ENCODE measurements at places on chromosomes 11 and 22. TPM values are rescaled to one million over a fixed set of nuclear protein-coding genes. Genes with fewer than 3 reads are reported as not detected.

GRCh38 chr11:37972691-37973090 is 1374.7 kb upstream of the RAG2 start:
- peak; percentile 82 for DNase-seq
- H3K4me1 ChIP-seq: no peaks in the 10 kb centered on the region
- H3K36me3 ChIP-seq: no peaks in the 10 kb centered on the region
- H3K27ac ChIP-seq: no peak overlapping the region

- H3K36me3 ChIP-seq: no peaks in the 10 kb centered on the region
- no peak for DNase-seq
- no peak overlapping the region for H3K4me3 ChIP-seq
- no peak overlapping the region for H3K27ac ChIP-seq
Observed at GRCh38 chr11:37092487-37092886, 494.5 kb upstream of the RAG2 start.

GRCh38 chr22:36727110-36727509 is 23.6 kb upstream of the CACNG2 start:
- no peak for DNase-seq
- no peaks in the 10 kb centered on the region for H3K4me1 ChIP-seq
- H3K36me3 ChIP-seq: no peaks in the 10 kb centered on the region
- H3K27me3 ChIP-seq: peaks cover 3% of the 10 kb centered on the region
- H3K27ac ChIP-seq: no peak overlapping the region

- H3K36me3 ChIP-seq: no peaks in the 10 kb centered on the region
- peaks cover 5% of the 10 kb centered on the region for H3K4me1 ChIP-seq
- DNase-seq: no peak
- H3K27ac ChIP-seq: no peak overlapping the region
- H3K27me3 ChIP-seq: no peaks in the 10 kb centered on the region
- no peak overlapping the region for H3K4me3 ChIP-seq
Observed at GRCh38 chr11:113533425-113533698, 58.2 kb upstream of the DRD2 start.

GRCh38 chr11:71269603-71270511 is 17.5 kb upstream of the SHANK2 start:
- H3K36me3 ChIP-seq: no peaks in the 10 kb centered on the region
- H3K4me3 ChIP-seq: no peak overlapping the region
- DNase-seq: no peak
- H3K27ac ChIP-seq: no peak overlapping the region
- H3K4me1 ChIP-seq: no peaks in the 10 kb centered on the region

DNA sequence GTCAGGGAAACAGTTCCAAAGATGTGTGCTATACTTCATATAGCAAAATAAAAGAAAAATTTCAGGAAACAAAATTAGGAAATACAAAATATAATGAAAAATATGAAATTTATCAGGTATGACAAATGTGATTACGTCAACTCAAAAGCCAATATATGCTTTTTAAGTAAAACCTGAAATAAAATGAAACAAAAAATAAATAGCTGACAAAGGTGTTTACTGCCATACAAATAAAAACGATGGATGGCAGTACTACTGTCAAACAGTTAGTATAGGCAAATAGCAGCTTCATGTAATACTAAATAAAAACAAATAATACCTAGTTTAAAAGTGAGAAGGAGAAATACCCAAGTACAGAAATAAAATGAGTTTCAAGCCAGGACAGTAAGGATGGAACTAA is 13.7 kb downstream of the CEP57 start:
- no peaks in the 10 kb centered on the region for H3K27me3 ChIP-seq
- no peaks in the 10 kb centered on the region for H3K4me1 ChIP-seq
- no peak for DNase-seq
- no peak overlapping the region for H3K27ac ChIP-seq
- peaks cover 21% of the 10 kb centered on the region for H3K36me3 ChIP-seq
- no peak overlapping the region for H3K4me3 ChIP-seq

DNA sequence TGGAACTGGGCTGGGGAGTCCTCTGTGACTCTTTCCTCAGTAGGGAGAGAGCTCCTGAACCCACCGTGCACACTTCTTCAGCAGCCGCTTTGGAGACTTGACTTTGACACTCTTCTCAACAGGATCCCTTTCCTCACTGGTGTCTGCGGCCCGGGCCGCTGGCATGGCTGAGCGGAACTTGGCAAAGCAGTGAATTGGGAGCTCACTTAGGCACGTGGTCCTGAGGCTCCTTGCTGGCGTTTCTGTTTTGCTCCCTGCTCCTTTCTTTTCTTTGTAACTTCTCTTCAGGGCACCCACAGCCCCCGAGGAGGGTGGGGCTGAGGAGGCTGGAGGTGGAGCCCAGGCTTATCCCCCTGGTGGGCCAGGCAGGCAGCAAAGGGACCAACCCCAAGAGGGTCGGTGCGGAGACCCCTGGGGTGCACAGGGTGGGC is 8.4 kb upstream of the KCNQ1OT1 start:
- H3K27ac ChIP-seq: no peak overlapping the region
- no peak overlapping the region for H3K4me3 ChIP-seq
- H3K36me3 ChIP-seq: no peaks in the 10 kb centered on the region
- peaks cover 9% of the 10 kb centered on the region for H3K4me1 ChIP-seq

GRCh38 chr11:76806608-76807205 is 23.6 kb downstream of the TSKU start:
- no peaks in the 10 kb centered on the region for H3K36me3 ChIP-seq
- H3K4me3 ChIP-seq: no peak overlapping the region
- H3K4me1 ChIP-seq: no peaks in the 10 kb centered on the region
- no peaks in the 10 kb centered on the region for H3K27me3 ChIP-seq
- no peak overlapping the region for H3K27ac ChIP-seq
- DNase-seq: no peak

DNA sequence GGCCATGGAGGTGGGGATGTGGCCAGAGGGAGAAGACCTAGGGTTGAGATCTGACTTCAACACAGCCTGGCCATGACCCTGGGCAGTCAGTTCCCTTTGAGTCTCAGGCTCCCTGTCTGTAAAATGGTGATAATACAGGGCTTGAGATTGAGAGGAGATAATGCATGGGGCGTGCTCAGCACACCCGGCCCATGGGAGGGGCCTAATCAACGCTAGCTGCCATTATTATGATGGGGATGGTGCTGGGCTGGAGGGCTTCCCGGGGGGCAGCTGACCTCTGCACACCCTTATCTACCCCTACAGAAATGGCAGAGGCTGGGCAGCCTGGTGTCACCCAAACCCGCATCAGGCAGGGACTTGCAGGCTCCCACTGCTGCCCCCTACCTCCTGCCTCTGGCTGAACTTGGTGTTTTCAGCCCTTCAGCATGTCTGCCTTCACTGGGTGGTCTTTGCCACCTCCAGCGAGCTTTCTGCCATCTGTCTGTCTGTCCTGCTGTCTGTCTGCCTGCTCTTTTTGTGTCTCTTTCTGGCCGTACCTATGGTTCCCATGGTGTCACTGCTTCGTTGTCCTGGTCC is 84.5 kb downstream of the CACNA1I start:
- H3K36me3 ChIP-seq: no peaks in the 10 kb centered on the region
- no peak overlapping the region for H3K4me3 ChIP-seq
- H3K27ac ChIP-seq: no peak overlapping the region
- DNase-seq: no peak
- no peaks in the 10 kb centered on the region for H3K27me3 ChIP-seq

DNA sequence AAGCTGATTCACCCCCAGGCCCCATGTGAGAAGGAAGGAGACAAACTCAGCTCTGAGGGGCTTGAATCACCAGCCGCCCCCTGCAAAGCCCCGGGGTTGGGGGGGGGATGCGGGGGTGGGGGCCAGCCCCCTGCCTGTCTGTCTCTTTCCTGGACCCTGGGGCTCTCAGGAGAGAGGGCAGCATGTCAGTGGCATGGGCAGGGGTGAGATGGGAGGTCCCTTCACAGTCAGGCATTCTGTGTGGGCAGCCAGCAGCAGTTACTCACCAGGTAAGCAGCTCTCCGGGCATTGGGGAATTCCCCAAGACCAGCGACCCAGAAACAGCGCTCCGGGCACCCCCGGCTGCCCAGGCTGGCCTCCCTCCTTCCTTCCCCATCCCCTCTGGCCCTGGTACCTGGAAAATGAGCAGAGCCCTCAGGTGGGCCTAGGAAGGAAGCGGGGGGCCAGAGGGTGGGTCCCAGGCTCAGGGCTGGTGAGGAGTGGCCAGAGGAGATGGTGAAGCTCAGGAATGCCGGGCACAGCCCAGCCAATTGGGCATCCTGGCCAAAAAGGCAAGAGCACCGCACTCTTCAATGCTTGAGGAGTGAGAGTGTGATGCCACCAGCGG is 4.2 kb upstream of the LIF start:
- H3K4me1 ChIP-seq: peaks cover 3% of the 10 kb centered on the region
- DNase-seq: no peak
- peaks cover 21% of the 10 kb centered on the region for H3K27me3 ChIP-seq
- H3K27ac ChIP-seq: no peak overlapping the region
- H3K36me3 ChIP-seq: no peaks in the 10 kb centered on the region

DNA sequence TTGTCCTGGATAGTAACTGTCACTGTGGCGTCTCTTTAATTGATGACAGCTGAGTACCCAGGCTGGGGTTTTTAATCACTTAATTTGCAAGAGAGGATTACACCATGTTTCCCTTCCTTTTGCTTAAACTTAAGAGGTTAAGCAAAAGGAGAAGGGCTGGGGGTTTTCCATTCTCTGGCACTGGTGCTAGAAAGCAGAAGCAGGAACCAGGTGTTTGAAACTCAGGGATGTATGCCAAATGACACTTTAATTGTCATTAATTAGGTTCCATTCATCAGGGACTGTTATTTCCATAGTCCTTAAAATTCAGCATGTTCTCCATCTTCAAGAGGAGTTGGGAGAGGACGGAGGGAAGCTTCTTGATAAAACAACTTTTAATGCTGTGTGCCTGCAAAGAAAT is 746.2 kb downstream of the NELL1 start:
- H3K36me3 ChIP-seq: no peaks in the 10 kb centered on the region
- no peak overlapping the region for H3K4me3 ChIP-seq
- no peaks in the 10 kb centered on the region for H3K4me1 ChIP-seq
- H3K27ac ChIP-seq: no peak overlapping the region
- H3K27me3 ChIP-seq: no peaks in the 10 kb centered on the region

GRCh38 chr11:34072832-34073231 is 21.3 kb downstream of the CAPRIN1 start:
- H3K36me3 ChIP-seq: peaks cover 58% of the 10 kb centered on the region
- peak; percentile 31 for DNase-seq
- H3K4me1 ChIP-seq: no peaks in the 10 kb centered on the region
- H3K27ac ChIP-seq: peak overlapping the region; percentile 2
- no peak overlapping the region for H3K4me3 ChIP-seq
- H3K27me3 ChIP-seq: no peaks in the 10 kb centered on the region

DNA sequence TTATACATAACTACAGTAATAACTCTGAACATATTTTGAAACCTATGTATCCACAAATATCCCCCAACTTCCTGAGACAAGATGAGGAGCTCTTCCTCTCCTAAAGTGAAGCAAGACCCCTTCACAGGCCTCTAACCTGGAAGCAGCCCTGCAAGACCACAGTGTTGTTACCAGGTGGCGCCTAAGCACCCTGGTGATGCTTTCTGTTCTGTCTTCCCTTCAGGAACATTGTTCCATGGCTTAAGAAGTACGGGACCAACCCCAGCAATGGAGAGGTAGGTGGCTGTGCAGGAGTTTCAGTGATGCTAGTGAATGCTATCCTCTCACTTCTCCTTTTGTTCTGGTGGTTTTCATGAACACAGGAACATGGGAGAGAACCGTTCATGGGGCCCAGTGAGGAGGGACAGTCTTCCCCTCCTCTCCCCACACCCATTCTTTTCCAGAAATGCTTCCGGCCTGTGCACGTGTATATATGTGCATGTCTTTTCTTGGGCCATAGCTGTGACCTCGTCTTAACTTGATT is 6.4 kb downstream of the PPIL2 start:
- DNase-seq: no peak
- no peaks in the 10 kb centered on the region for H3K27me3 ChIP-seq
- no peaks in the 10 kb centered on the region for H3K4me1 ChIP-seq
- peaks cover 26% of the 10 kb centered on the region for H3K36me3 ChIP-seq
- no peak overlapping the region for H3K4me3 ChIP-seq
- no peak overlapping the region for H3K27ac ChIP-seq

- no peaks in the 10 kb centered on the region for H3K27me3 ChIP-seq
- H3K27ac ChIP-seq: no peak overlapping the region
- DNase-seq: no peak
Observed at GRCh38 chr11:132318421-132319157, 948.2 kb downstream of the NTM start.

DNA sequence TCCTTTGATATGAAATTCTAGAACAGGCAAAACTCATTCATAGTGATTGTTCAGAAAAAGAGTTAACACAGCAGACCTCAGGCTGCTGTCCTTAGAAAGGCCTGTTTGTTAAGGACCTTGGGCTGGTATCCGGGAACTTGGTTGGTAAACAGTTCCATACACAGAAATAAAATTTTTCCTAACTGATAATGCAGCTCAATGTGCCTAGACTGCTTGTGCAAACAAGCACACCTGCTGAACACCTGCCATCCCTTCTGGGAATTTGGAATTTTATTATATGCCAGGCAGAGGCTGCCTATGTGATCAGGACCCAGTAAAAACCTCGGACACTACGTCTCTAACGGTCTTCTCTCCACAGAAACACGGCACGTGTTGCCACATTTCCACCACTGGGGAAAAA is 11.5 kb downstream of the THAP12 start:
- H3K4me1 ChIP-seq: peaks cover 3% of the 10 kb centered on the region
- no peak overlapping the region for H3K27ac ChIP-seq
- H3K27me3 ChIP-seq: no peaks in the 10 kb centered on the region
- no peak for DNase-seq
- no peak overlapping the region for H3K4me3 ChIP-seq

GRCh38 chr11:4049006-4049405 is 45.6 kb upstream of the RRM1 start:
- no peaks in the 10 kb centered on the region for H3K36me3 ChIP-seq
- no peak for DNase-seq
- no peaks in the 10 kb centered on the region for H3K27me3 ChIP-seq
- no peaks in the 10 kb centered on the region for H3K4me1 ChIP-seq
- no peak overlapping the region for H3K27ac ChIP-seq
- no peak overlapping the region for H3K4me3 ChIP-seq

The KCTD17 gene
- 39.1 TPM for total RNA-seq

The MOGAT2 gene
- total RNA-seq: 0.21 TPM

The APLNR gene
- total RNA-seq: 9.8 TPM

The KCNE3 gene
- total RNA-seq: 0.14 TPM

The ANAPC15 gene
- 49.9 TPM for total RNA-seq
